ENCODE measurements at places on chromosomes 13 and 19. TPM values are rescaled to one million over a fixed set of nuclear protein-coding genes. Genes with fewer than 3 reads are reported as not detected.

GRK1 gene
- polyA plus RNA-seq: not detected

PAK4 gene
- 1.3 TPM for polyA plus RNA-seq

TTC9B gene
- not detected for polyA plus RNA-seq

CEP89 gene
- polyA plus RNA-seq: 11.3 TPM

KLK12 gene
- not detected for polyA plus RNA-seq
